Activated CD4-positive, alpha-beta T cell treated with anti-CD3 and anti-CD28 coated beads, Interleukin-2, amount 50 U/mL, for 4 hours (primary cell): ENCODE measurements at places on chromosomes 6 and 20.
A peak's percentile ranks its signal among the peaks of the same experiment; 100 is the strongest.

DNA sequence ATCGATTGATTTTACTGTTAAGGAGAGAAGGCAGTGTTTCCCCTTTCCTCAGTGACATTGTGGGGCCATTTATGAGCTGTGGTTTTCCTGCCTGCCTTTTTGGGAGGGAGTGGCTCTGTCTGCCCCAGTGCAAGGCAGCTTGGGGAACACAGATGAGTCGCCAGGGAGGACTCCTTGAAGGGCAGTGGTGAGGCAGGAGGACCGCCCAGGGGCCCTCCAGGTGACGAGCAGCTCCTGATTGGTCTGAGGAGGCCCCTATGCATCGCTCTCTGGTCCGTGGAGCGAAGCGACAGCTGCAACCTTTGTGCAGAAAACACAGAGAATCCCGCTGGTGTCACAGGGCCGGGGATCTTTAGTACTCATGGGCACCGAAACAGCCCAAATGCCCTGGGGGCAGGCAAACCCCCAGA is 100.3 kb downstream of the TMEM242 start:
- no peak for DNase-seq

GRCh38 chr6:4133941-4134838 is 1.2 kb downstream of the ECI2 start:
- peak; percentile 6 for DNase-seq

DNA sequence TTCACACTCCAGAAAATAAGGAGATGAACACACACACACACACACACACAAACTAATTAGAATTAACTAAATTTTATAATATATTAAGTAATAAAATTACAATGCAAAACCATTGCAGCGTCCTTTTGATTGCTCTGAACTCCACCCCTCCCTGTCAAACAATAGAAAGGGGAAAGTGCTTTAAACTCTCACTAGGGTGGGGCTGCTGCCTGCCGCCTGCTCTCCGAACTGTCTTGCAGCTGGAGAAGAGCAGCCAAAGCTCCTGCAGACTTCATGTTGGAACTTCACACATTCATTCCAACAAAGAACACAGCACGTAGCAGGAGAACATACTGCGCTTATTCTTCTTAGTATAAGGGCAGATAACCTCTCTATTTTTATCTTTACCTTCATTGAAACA is 83.2 kb downstream of the GCLC start:
- DNase-seq, result no peak

DNA sequence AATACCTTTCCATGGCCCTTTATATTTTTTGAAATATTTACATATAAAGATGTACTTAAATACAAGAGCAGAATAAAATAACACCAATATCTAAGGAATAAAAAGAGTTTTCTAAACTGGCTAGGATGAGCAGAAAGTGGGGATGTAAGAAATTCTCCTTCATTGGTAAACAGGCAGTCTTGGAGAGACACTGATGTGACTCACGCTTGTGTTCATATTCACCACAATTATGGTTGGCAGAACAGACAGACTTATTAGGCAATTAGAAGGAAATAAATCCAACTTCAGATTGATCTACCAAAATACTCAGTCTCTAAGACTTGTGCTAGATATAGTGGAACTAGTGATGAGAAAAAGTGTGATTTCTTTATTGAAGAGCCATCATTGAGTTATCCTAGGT is 463.7 kb downstream of the CDC5L start:
- DNase-seq, result no peak
